Mesothelial cell of epicardium (in vitro differentiated cells): ENCODE measurements at places on chromosomes 6 and 20. TPM values are rescaled to one million over a fixed set of nuclear protein-coding genes. Genes with fewer than 3 reads are reported as not detected.

DNA sequence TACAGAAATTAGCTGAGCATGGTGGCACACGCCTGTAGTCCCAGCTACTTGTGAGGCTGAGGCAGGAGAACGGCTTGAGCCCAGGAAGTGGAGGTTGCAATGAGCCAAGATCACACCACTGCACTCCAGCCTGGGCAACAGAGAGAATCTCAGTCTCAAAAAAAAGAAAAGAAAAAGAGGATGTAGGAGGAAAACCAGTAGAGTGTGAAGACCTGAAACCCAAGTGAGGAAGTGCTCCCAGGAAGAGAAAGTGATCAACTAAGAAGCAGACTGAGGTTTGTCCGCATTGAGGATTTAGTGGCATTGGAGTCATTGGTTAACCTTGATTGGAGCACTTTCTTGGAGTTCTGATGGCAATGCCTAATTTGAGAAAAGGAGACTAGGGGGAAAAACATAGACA, 20.6 kb upstream of the TASP1 start:
- peaks cover 13% of the 10 kb centered on the region for H3K27me3 ChIP-seq
- no peak for DNase-seq
- H3K4me3 ChIP-seq = no peak overlapping the region
- no peaks in the 10 kb centered on the region for H3K36me3 ChIP-seq

DNA sequence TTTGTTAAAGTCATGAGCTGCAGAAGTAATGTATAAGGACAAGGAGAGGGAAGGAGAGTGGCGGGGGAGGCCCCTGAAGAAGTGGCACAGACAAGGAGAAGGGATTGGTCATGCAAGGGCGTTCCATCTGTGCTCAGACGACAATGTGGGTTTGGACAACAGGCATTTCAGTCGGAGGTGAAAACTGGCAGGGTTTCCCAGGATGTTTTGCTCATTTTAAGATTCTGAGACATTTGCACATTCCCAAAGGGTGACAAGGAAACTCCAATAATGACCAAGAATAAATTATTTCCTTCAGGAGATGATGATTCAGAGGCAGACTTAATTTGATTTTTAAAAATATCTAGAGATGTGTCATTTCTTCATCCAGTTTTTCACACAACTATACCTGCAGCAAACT, 181.8 kb downstream of the HIVEP2 start:
- no peak overlapping the region for H3K27ac ChIP-seq
- H3K4me1 ChIP-seq = peaks cover 2% of the 10 kb centered on the region
- no peak for DNase-seq
- peaks cover 21% of the 10 kb centered on the region for H3K36me3 ChIP-seq
- no peaks in the 10 kb centered on the region for H3K27me3 ChIP-seq
- no peak overlapping the region for H3K4me3 ChIP-seq

GRCh38 chr6:158487495-158487894, 72.4 kb upstream of the TMEM181 start:
- H3K4me3 ChIP-seq = no peak overlapping the region
- H3K27me3 ChIP-seq = no peaks in the 10 kb centered on the region
- DNase-seq = no peak
- H3K27ac ChIP-seq = no peak overlapping the region
- peaks cover 30% of the 10 kb centered on the region for H3K36me3 ChIP-seq
- no peaks in the 10 kb centered on the region for H3K4me1 ChIP-seq

DNA sequence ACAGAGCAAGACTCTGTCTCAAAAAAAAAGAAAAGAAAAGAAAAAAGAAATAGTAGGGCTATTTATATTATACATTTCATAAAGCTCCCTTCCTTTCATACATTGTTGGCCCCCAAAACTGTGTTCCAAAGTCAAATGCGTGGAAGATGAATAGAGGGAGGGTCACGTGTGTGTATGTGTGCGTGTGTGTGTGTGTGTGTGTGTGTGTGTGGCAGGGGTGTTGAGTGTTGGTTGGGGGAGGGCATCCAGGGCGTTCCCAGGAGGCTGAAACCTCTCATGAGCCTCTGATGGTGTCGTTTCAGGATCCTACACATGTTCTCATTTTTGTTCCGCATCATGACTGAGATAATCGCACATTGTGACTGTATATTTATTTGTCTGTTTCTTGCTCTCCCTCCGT, 7.8 kb upstream of the BPIFB1 start:
- H3K4me3 ChIP-seq = no peak overlapping the region
- H3K27ac ChIP-seq = no peak overlapping the region
- DNase-seq = no peak
- peaks cover 53% of the 10 kb centered on the region for H3K27me3 ChIP-seq
- H3K36me3 ChIP-seq = no peaks in the 10 kb centered on the region

GRCh38 chr20:37492945-37493344, 28.1 kb upstream of the NNAT start:
- H3K27me3 ChIP-seq = no peaks in the 10 kb centered on the region
- no peak overlapping the region for H3K27ac ChIP-seq
- H3K4me1 ChIP-seq = no peaks in the 10 kb centered on the region
- peaks cover 3% of the 10 kb centered on the region for H3K36me3 ChIP-seq
- no peak for DNase-seq

SAMD3 gene
- total RNA-seq = 0.38 to 0.49 TPM (median 0.47 TPM) in 3 replicates

CDH4 gene
- total RNA-seq = 1.1 to 1.7 TPM (median 1.6 TPM) in 3 replicates

PRICKLE4 gene
- total RNA-seq = 4.5 to 8.1 TPM (median 6.6 TPM) in 3 replicates

- peak overlapping the region; percentile 47 for H3K4me3 ChIP-seq
- H3K27ac ChIP-seq = peak overlapping the region; percentile 27
Measured at GRCh38 chr20:60804918-60805630, 447.0 kb upstream of the CDH4 start.

DNA sequence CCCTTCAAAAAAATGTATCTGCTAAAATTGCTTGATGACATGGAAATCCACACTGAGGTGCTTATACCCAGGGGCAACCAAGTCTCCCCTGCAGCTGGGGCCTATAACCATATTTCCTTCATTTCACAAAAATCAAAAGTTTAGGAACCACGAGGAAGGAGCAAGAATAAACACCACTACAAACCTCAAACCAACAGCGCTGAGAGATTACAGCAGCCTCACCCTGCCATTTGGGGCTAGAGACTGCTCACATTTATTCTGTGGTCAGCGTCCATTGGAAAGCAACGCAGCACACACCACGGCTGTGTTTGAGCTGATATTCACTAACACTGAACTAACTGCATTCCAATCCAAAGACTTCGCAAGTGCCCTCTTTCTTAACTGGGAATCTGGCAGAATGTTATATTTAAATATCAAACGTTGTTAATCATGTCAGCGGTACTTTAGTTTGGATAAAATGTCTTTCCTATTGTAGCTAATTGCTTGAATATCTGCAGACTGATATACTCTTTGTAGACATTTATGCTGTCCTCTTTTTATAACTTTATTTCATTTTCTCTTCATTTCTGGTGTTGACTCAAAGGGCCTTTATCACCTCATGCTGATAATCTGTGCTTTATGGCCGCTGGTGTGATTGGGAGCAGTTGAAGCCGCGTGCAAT, 94.6 kb downstream of the FOXA2 start:
- no peak for DNase-seq
- H3K27ac ChIP-seq = no peak overlapping the region
- no peaks in the 10 kb centered on the region for H3K36me3 ChIP-seq
- H3K4me3 ChIP-seq = no peak overlapping the region
- H3K27me3 ChIP-seq = peaks cover 72% of the 10 kb centered on the region
- no peaks in the 10 kb centered on the region for H3K4me1 ChIP-seq

GRCh38 chr6:2708456-2708855, 42.3 kb downstream of the MYLK4 start:
- H3K27me3 ChIP-seq = peaks cover 2% of the 10 kb centered on the region
- H3K36me3 ChIP-seq = peaks cover 8% of the 10 kb centered on the region
- DNase-seq = no peak

CRISP2 gene
- not detected in 3 replicates for total RNA-seq

CST7 gene
- not detected in 3 replicates for total RNA-seq

GRCh38 chr6:71181565-71181964, 107.0 kb upstream of the OGFRL1 start:
- no peaks in the 10 kb centered on the region for H3K27me3 ChIP-seq
- no peak overlapping the region for H3K27ac ChIP-seq
- peaks cover 8% of the 10 kb centered on the region for H3K4me1 ChIP-seq
- no peak overlapping the region for H3K4me3 ChIP-seq
- DNase-seq = no peak
- H3K36me3 ChIP-seq = peaks cover 11% of the 10 kb centered on the region

GRCh38 chr20:13486694-13487093, 152.0 kb downstream of the TASP1 start:
- H3K27ac ChIP-seq = no peak overlapping the region
- H3K4me3 ChIP-seq = no peak overlapping the region
- peaks cover 9% of the 10 kb centered on the region for H3K4me1 ChIP-seq
- H3K36me3 ChIP-seq = peaks cover 22% of the 10 kb centered on the region
- H3K27me3 ChIP-seq = no peaks in the 10 kb centered on the region

SLC4A11 gene
- total RNA-seq = 1.0 to 2.5 TPM (median 1.9 TPM) in 3 replicates

- no peak overlapping the region for H3K27ac ChIP-seq
- H3K4me3 ChIP-seq = no peak overlapping the region
- peaks cover 24% of the 10 kb centered on the region for H3K4me1 ChIP-seq
Measured at GRCh38 chr20:62618611-62619529, 23.4 kb upstream of the SLCO4A1 start.

GRCh38 chr6:157885211-157885788, 62.3 kb downstream of the SNX9 start:
- H3K4me3 ChIP-seq = no peak overlapping the region
- H3K27me3 ChIP-seq = no peaks in the 10 kb centered on the region
- peaks cover 36% of the 10 kb centered on the region for H3K36me3 ChIP-seq
- peaks cover 8% of the 10 kb centered on the region for H3K4me1 ChIP-seq

MAFB gene
- total RNA-seq = 10.8 to 11.5 TPM (median 11.1 TPM) in 3 replicates

- no peaks in the 10 kb centered on the region for H3K27me3 ChIP-seq
- no peak overlapping the region for H3K4me3 ChIP-seq
- H3K27ac ChIP-seq = peak overlapping the region; percentile 74
Measured at GRCh38 chr6:134722200-134722870, 227.6 kb downstream of the ALDH8A1 start.

DNA sequence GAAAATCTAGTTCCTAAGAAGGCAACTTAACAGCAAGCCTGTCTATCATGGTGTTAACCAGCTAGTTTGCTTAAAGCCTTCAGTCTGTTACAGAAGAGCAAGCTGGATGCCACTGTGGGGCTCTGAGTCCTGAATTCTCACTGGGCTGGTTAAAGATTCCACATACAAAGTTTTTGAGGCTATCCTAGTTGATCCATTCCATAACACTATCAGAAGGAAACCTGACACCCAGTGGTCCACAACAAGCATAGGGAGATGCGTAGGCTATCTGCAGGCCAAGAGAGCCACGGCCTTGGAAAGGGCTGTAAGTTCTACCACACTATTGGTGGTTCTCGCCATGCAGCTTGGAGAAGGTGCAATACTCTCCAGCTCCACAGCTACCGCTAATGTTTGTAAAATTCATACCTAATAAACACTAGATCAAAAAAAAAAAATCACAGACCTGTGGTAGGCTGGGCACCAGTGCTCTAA, 420 bp upstream of the MCCD1 start:
- DNase-seq = no peak
- H3K36me3 ChIP-seq = peaks cover 23% of the 10 kb centered on the region
- H3K27ac ChIP-seq = peak overlapping the region; percentile 61

SGK2 gene
- total RNA-seq = 7.3 to 10.5 TPM (median 9.9 TPM) in 3 replicates

TBC1D20 gene
- 34.1 to 37.1 TPM (median 34.4 TPM) in 3 replicates for total RNA-seq
